ENCODE measurements at places on chromosomes 2 and 18.

GRCh38 chr2:5697562-5697961 is 5.4 kb downstream of the SOX11 start:
- no peak for DNase-seq

- no peak for DNase-seq
Measured at GRCh38 chr2:174049895-174050294, 84.7 kb upstream of the SP3 start.

GRCh38 chr2:46829231-46829995 is 86.2 kb downstream of the MCFD2 start:
- no peak for DNase-seq

DNA sequence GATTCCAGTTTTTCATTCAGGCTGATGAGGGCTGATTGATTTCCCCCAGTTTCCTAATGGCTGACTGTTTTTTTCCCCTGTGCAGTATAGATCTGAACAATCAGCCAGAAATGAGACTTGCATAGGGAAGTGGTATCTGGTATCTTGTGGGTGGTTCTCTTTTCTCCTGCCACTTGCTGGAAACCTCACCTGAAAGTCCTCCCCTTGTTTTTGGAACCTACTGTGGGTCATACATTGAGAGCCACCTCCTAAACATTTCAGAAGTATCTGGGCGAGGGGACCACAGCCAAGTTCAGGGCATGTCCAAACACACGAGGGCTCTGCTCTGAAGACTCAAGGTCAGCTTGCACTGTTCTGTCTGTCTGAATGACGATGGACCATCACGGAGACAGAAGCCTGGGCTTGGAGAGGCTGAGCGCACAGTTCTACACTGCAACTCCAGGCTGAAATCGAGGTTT is 19.3 kb downstream of the ALPK2 start:
- no peak for DNase-seq

GRCh38 chr2:159573846-159574606 is 42.3 kb downstream of the BAZ2B start:
- no peak for DNase-seq

DNA sequence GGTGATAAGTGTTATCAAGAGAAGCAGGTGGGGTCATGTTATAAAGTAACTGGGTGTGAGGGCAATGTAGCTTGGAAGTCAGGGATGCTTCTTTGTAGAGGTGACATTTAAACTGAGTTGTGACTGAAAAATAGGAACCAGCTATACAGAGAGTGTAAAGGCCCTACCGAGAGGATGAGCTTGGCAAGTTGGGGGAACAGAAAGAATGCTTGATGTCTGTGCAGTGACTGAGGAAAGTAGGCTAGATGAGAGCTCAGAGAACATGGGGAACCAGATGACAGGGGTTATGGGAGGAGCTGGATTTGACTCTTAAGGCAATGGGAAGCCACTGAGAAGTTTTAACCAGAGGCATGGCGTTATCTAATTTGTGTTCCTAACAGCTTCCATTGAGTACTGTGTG is 115.3 kb downstream of the DOCK10 start:
- no peak for DNase-seq

DNA sequence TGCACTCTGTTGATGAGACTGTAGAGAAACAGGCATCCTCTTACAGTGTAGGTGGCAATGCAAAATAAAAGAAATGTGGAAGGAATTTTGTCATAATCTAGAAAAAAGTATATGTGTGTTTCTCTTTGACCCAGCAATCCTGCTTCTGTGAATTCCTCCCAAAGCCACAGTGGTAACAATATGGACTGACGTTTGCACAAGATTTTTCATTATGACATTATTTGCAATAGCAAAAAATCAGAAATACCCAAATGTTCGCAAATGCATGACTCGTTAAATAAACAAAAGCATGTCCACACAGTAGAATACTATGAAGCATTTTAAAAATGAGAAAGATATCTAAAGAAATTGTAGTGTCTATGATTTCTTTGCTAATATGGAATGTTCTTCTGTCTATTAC is 255.2 kb upstream of the NRP2 start:
- DNase-seq, result no peak

DNA sequence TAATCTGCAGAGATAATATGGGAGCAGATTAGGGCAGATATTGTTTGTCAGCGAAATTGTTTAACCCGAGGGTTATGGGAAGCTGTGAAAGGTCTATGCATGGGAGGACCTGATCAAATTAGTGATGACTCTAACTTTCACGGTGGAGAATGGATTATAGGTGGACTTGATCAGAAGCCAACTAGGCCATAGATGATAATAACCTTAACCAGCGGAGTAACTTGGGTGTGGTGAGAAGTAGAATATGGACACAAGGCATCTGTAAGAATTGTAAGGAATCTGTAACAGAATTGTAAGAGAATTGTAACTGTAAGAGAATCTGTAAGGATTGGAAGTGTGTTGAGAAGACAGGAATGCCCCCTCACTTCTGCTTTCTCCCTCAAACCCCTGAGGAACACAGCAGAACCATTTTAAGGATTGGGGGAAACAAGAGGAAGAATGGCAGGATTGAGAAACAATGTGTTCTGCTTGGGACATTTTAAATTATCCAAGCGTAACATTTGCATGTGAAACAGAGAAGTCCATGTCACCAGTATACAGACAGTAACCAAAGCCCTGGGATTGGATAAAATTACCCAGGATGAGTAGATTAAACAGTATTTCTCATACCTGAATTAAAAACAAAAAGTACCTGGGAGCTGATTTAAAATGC is 14.9 kb upstream of the SLC39A10 start:
- no peak for DNase-seq

GRCh38 chr2:195470622-195471021 is 186.4 kb upstream of the SLC39A10 start:
- DNase-seq, result no peak
